Endothelial cell of umbilical vein (primary cell): ENCODE measurements at places on chromosomes 16 and 17. TPM values are rescaled to one million over a fixed set of nuclear protein-coding genes. Genes with fewer than 3 reads are reported as not detected.

ARL5C gene
- total RNA-seq, result not detected in 2 replicates

CPHXL2 gene
- total RNA-seq, result not detected in 2 replicates

ITGAL gene
- total RNA-seq, result not detected in 2 replicates

CES3 gene
- not detected in 2 replicates for total RNA-seq

FOXN1 gene
- total RNA-seq, result not detected in 2 replicates

TRIM65 gene
- total RNA-seq, result 28.1 and 33.5 TPM in 2 replicates

MT4 gene
- not detected in 2 replicates for total RNA-seq

GRAP gene
- 43.6 and 44.5 TPM in 2 replicates for total RNA-seq

VASN gene
- 0.14 and 0.42 TPM in 2 replicates for total RNA-seq

CCL7 gene
- not detected in 2 replicates for total RNA-seq

DHRS7C gene
- total RNA-seq, result not detected in 2 replicates

RND2 gene
- total RNA-seq, result 0.53 and 0.97 TPM in 2 replicates

SHCBP1 gene
- total RNA-seq, result 42.2 and 44.9 TPM in 2 replicates

HOXB9 gene
- 0.69 and 1.1 TPM in 2 replicates for total RNA-seq

ZSCAN10 gene
- total RNA-seq, result not detected in 2 replicates

G6PC1 gene
- total RNA-seq, result not detected in 2 replicates

CCL8 gene
- total RNA-seq, result not detected in 2 replicates

PPP1R27 gene
- total RNA-seq, result not detected in 2 replicates

TBC1D3C gene
- not detected in 2 replicates for total RNA-seq

EPX gene
- not detected in 2 replicates for total RNA-seq

CCL17 gene
- total RNA-seq, result not detected in 2 replicates

TSPOAP1 gene
- not detected in 2 replicates for total RNA-seq

MYH11 gene
- total RNA-seq, result not detected in 2 replicates

CCDC200 gene
- total RNA-seq, result not detected in 2 replicates

SNX20 gene
- total RNA-seq, result not detected in 2 replicates

CEMP1 gene
- total RNA-seq, result not detected in 2 replicates

SLC38A8 gene
- not detected in 2 replicates for total RNA-seq

RNF222 gene
- not detected in 2 replicates for total RNA-seq

CCDC144A gene
- 0.27 and 2.9 TPM in 2 replicates for total RNA-seq

ZBTB4 gene
- total RNA-seq, result 26.5 and 27.4 TPM in 2 replicates

AURKB gene
- 104 and 107 TPM in 2 replicates for total RNA-seq

PITPNM3 gene
- 0.76 and 1.9 TPM in 2 replicates for total RNA-seq

TEX14 gene
- total RNA-seq, result not detected in 2 replicates

CASKIN1 gene
- 0.35 and 0.58 TPM in 2 replicates for total RNA-seq

GRIN2C gene
- 0.09 and 0.60 TPM in 2 replicates for total RNA-seq

SDR42E2 gene
- 0.13 and 0.21 TPM in 2 replicates for total RNA-seq

CACNG4 gene
- not detected in 2 replicates for total RNA-seq

STH gene
- not detected in 2 replicates for total RNA-seq

HBA1 gene
- not detected in 2 replicates for total RNA-seq

SLC5A10 gene
- total RNA-seq, result not detected in 2 replicates

ALOX15B gene
- not detected in 2 replicates for total RNA-seq

SDR42E1 gene
- total RNA-seq, result 0.07 TPM in 1 of 2 replicates, not detected in the other

SBK1 gene
- 0.51 and 0.60 TPM in 2 replicates for total RNA-seq

FXR2 gene
- total RNA-seq, result 33.1 and 40.1 TPM in 2 replicates

SLC22A31 gene
- not detected in 2 replicates for total RNA-seq

C17orf67 gene
- 5.6 and 5.8 TPM in 2 replicates for total RNA-seq

SEZ6L2 gene
- total RNA-seq, result 2.4 and 2.5 TPM in 2 replicates

FOXL1 gene
- total RNA-seq, result 3.8 and 4.2 TPM in 2 replicates

CIBAR2 gene
- not detected in 2 replicates for total RNA-seq

CNGB1 gene
- total RNA-seq, result not detected in 2 replicates

CD300LB gene
- not detected in 2 replicates for total RNA-seq

IL4R gene
- total RNA-seq, result 139 and 150 TPM in 2 replicates

NACA2 gene
- total RNA-seq, result not detected in 2 replicates
